Stomach (tissue), 19 donors: ENCODE measurements at places on chromosomes 6 and 20. TPM values are rescaled to one million over a fixed set of nuclear protein-coding genes. Genes with fewer than 3 reads are reported as not detected.

Gene ARMH2
- not detected for total RNA-seq

DNA sequence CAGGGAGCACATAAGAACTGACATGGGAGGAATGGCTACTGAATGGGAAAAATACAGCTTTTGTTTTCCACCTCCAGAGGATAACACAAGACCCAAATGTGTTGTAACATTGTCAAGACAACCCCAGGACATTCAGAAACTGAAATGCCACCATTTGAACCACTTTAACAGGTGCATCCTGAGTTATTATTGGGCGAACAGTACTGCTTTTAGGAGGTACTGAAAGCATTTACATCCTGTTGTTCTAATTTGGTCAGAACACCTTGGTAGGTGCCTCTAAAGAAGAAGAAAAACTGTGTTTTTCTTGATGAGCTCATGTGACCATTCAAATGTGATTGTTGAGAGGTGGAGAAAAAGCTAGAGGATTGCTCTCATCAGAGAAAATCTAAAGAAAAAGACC, 6.4 kb upstream of the TXNDC5 start:
- H3K36me3 ChIP-seq = no peaks in the 10 kb centered on the region
- H3K27ac ChIP-seq = no peak overlapping the region
- H3K4me1 ChIP-seq = no peaks in the 10 kb centered on the region
- no peak overlapping the region for H3K4me3 ChIP-seq
- no peaks in the 10 kb centered on the region for H3K27me3 ChIP-seq

Gene GPR63
- total RNA-seq = not detected

Gene SAYSD1
- total RNA-seq = 12.3 TPM

Gene ANKRD6
- 4.2 TPM for total RNA-seq

DNA sequence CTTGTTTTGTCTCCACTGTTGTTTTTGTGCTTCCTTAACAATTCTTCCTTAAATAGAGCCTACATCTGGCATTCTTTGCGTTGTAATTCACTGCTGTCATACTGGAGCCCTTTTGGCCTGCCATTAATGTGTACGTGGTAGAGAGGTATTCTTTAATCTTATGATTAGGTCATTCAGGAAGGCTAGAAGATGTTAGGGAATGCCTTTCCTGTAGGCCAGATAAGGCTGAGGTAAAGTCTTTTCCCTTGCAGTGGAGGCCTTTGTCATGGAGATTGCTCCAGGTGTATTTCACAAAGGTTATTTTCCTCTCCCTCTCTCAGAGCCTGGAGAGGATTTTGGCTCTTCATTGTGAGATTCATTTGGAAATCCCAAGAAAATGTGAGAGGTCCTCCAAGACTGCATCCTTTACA, 146.9 kb downstream of the FUT9 start:
- H3K27ac ChIP-seq = no peak overlapping the region
- H3K4me1 ChIP-seq = no peaks in the 10 kb centered on the region
- no peak for DNase-seq
- no peaks in the 10 kb centered on the region for H3K27me3 ChIP-seq

DNA sequence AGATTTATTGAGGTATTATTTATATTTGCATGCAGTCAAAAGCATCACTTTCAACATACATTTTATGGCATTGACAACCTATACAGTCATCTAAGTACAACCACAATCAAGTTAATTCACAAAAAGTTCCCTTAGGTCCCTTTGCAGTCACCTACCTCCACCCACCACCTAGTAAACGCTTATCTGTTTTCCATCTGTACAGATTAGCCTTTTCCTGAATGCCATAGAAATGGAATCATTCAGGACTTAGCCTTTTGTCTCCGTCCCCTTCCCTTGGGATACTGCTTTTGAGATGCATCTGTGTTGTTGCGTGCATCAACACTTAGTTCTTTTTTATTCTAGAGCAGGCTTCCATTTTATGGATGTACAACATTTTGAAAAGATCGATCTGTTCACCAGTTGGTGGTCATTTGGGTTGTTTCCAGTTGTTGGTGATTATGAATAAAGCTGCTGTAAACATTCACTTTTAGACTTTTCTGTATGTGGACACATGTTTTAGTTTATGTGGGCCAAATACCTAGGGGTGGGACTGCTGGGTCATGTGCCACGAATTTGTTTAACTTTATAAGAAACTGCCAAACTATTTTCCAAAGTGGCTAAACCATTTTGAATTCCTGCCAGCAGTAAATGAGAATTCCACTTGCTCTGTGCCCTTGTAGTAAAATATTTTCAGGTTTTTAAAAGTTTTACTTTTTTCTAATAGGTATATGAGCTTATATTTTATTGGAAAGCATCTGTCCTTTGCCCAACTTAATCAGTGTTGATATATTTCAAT, 17.6 kb upstream of the IFNGR1 start:
- H3K36me3 ChIP-seq = no peaks in the 10 kb centered on the region
- no peaks in the 10 kb centered on the region for H3K27me3 ChIP-seq
- no peak overlapping the region for H3K4me3 ChIP-seq
- peak overlapping the region; percentile 70 for H3K27ac ChIP-seq

DNA sequence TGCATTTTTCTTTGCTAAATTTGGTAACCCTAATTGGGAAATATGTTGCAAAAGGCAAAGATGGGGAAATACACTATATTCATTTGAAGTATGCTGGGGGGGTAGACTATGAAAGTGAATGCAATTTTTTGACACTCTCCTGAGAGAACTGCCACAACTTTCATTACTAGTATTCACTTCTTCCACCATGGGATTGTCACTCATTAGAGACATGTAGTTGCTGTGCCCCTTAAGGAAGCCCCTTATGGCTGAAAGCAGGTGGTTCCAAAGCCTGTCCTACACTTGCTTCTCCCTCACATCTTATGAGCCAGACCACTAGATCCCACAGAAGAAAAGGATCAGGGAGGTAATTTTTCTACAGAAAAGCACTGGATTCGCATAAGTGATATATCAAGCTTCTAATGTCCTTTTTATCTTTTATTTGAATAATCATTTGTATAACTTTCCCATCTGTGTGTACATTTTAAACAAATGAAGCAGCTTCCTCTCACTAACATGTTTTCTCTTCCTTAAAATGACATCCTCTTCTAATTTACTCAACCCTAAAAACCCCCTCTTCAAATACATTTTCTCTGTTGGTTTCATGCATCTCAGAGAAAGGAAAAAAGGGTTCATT, 83.8 kb downstream of the GCLC start:
- H3K4me1 ChIP-seq = no peaks in the 10 kb centered on the region
- no peaks in the 10 kb centered on the region for H3K36me3 ChIP-seq
- H3K27ac ChIP-seq = no peak overlapping the region
- no peaks in the 10 kb centered on the region for H3K27me3 ChIP-seq

- H3K4me1 ChIP-seq = peaks cover 19% of the 10 kb centered on the region
- DNase-seq = no peak
- H3K4me3 ChIP-seq = no peak overlapping the region
Measured at GRCh38 chr6:70371454-70372105, 41.7 kb upstream of the FAM135A start.

Gene UBE2C
- total RNA-seq = 10.5 TPM

Gene RUNX2
- 18.7 TPM for total RNA-seq

Gene KIZ
- total RNA-seq = 13.0 TPM

DNA sequence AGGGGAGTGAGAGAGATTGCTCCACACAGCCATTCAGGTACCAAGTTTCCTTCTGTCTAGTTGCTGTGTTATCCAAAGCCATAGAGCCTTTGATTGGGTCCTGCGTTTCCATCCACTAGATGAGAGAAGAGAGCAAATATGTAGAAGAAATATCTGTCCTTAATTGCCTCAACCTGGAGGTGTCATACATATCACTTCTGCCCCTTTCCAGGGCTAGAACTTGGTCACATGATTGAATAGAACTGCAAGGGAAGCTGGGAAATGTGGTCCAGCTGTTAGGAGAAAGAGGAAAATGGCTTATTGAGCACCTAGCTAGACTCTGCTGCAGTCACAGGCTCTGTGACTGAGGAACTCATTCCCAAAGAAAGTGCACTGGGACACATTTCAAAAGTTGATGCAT, 115.6 kb upstream of the JAG1 start:
- peaks cover under 1% of the 10 kb centered on the region for H3K4me1 ChIP-seq
- no peaks in the 10 kb centered on the region for H3K27me3 ChIP-seq
- H3K27ac ChIP-seq = no peak overlapping the region

Gene FERMT1
- total RNA-seq = 14.5 TPM

- DNase-seq = no peak
- H3K4me3 ChIP-seq = no peak overlapping the region
- no peak overlapping the region for H3K27ac ChIP-seq
- H3K4me1 ChIP-seq = peaks cover 17% of the 10 kb centered on the region
- peaks cover 16% of the 10 kb centered on the region for H3K36me3 ChIP-seq
Measured at GRCh38 chr6:138245751-138246150, 27.5 kb upstream of the PBOV1 start.

DNA sequence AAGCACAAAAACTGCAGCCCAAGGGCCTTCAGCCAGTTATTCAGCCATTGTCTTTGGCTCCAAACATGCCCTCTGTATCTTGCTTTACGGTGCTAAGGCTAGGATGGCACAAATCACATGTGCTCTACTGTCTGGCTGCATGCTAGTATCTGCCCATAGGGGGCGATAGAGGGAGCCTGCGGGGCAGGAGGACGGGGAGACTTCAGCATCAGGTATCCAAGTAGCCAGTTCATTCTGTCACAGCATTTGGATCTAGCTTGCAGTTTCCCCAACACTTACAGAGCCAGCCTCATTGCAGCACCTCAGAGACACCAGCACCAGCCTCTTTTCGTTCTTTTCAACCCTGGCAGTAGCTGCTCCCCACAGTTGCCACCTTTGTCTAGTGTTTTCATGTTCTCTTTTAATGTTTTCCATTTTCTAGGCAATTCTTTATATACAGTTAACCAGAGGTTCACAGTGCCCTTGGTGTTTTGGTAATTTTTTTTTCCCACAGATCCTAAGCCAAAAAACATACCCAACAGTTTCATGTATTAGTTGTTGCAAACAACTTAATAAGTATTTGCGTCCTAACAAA, 705.9 kb downstream of the PTPRT start:
- no peak overlapping the region for H3K27ac ChIP-seq
- H3K4me3 ChIP-seq = no peak overlapping the region
- H3K27me3 ChIP-seq = no peaks in the 10 kb centered on the region
- no peaks in the 10 kb centered on the region for H3K36me3 ChIP-seq
- no peak for DNase-seq

GRCh38 chr6:93749191-93749590, 329.8 kb upstream of the EPHA7 start:
- no peaks in the 10 kb centered on the region for H3K4me1 ChIP-seq
- DNase-seq = no peak
- H3K36me3 ChIP-seq = no peaks in the 10 kb centered on the region
- no peak overlapping the region for H3K27ac ChIP-seq
- no peaks in the 10 kb centered on the region for H3K27me3 ChIP-seq

Gene TMEM14A
- 20.0 TPM for total RNA-seq

Gene DNAAF9
- 22.2 TPM for total RNA-seq

Gene NFS1
- total RNA-seq = 54.2 TPM

Gene REPS1
- 46.1 TPM for total RNA-seq

- no peak for DNase-seq
- H3K27ac ChIP-seq = no peak overlapping the region
- H3K4me3 ChIP-seq = peak overlapping the region; percentile 64
- peaks cover 46% of the 10 kb centered on the region for H3K4me1 ChIP-seq
- H3K36me3 ChIP-seq = no peaks in the 10 kb centered on the region
Measured at GRCh38 chr6:98836025-98836961, 1.9 kb downstream of the POU3F2 start.

Gene ERVFRD-1
- total RNA-seq = not detected

GRCh38 chr6:11535801-11536230, 1.7 kb upstream of the TMEM170B start:
- H3K4me1 ChIP-seq = peaks cover 10% of the 10 kb centered on the region
- peak; percentile 33 for DNase-seq
- H3K27me3 ChIP-seq = no peaks in the 10 kb centered on the region
- no peak overlapping the region for H3K4me3 ChIP-seq
- no peak overlapping the region for H3K27ac ChIP-seq

DNA sequence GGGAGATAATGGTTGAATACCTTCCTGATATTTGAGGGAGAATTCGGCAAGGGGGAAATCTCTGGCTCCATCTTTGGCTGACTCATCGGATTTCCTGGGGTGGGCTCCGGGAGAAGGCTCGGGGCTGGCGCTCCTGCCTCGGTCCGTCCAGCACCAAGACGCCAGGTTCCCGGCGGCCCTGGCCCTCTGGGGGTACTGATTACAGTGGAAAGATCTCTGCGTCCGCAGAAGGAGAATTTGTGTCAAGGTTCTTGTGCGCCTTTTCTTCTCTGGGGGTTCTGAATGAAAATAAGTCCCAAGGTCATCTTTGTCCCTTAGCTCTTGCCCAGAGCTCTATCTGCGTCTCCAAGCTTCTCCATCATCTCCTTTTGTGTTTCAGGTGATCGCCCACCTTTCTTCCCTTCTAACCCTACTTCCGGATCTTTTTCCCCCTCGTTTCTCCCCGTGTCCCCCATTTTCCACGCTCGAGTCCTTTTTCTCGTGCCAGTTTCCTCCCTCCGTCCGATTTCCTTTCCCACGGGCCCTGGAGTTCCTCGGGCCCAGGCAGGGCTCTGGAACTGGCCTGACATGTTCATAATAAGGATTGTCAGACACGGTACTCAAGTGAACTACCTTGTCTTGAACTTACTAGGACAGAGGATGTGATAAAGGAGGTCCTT, 11.6 kb downstream of the NRN1 start:
- no peak for DNase-seq
- peaks cover 88% of the 10 kb centered on the region for H3K27me3 ChIP-seq

Gene TCEA2
- total RNA-seq = 13.4 TPM

- H3K4me3 ChIP-seq = no peak overlapping the region
- H3K4me1 ChIP-seq = no peaks in the 10 kb centered on the region
- H3K36me3 ChIP-seq = no peaks in the 10 kb centered on the region
- no peak for DNase-seq
Measured at GRCh38 chr20:15700147-15700765, 873.0 kb downstream of the KIF16B start.

Gene CRISP2
- 0.37 TPM for total RNA-seq

Gene ROS1
- total RNA-seq = not detected

DNA sequence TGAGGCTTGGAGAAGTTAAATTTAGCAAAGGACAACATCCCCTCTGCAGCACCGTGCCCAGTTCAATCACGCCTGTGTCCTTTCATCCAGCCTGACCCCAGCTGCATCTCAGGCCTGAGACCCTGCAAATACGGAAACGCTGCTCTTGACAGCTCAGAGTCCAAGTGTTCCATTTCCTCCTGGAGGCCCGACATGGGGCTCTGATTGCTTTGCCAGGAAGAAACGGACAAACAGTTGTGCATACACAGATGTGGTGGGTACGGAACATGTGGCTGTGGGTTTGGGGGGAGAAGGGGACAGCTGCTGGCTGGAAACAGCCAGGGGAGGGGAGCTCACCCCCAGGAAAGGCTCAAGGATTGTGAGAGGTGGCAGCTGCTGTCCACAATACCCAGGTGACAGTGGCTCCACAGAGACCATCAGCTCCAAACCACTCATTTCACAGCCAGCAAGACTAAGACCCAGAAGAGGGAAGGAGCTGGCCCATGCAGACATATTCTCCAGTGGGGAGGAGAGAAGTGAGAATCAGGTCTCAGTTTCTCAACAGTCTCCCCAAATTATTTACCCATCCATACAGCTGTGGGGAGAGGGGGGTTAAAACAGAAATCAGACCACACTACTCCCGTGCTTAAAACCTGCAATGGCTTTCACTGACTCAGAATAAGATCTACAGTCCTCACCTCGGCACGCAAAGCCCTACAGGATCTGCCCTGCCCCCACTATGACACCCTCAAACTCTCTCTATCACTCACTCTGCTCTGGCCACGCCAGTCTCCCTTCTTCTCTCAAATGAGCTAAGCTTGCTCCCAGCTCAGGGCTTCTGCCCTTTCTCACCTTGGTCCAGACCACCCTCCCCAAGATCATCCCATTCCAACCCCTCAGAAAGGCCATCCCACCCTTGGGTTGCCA, 89.1 kb downstream of the PREX1 start:
- H3K4me1 ChIP-seq = no peaks in the 10 kb centered on the region
- DNase-seq = no peak
- no peak overlapping the region for H3K27ac ChIP-seq
- peaks cover 39% of the 10 kb centered on the region for H3K36me3 ChIP-seq
- H3K27me3 ChIP-seq = no peaks in the 10 kb centered on the region
